Right atrium auricular region (tissue), 2 donors: ENCODE measurements at places on chromosomes 5 and 9. TPM values are rescaled to one million over a fixed set of nuclear protein-coding genes. Genes with fewer than 3 reads are reported as not detected.
A peak's percentile ranks its signal among the peaks of the same experiment; 100 is the strongest.

- DNase-seq = no peak
Observed at GRCh38 chr9:37656936-37657335, 6.2 kb downstream of the FRMPD1 start.

DNA sequence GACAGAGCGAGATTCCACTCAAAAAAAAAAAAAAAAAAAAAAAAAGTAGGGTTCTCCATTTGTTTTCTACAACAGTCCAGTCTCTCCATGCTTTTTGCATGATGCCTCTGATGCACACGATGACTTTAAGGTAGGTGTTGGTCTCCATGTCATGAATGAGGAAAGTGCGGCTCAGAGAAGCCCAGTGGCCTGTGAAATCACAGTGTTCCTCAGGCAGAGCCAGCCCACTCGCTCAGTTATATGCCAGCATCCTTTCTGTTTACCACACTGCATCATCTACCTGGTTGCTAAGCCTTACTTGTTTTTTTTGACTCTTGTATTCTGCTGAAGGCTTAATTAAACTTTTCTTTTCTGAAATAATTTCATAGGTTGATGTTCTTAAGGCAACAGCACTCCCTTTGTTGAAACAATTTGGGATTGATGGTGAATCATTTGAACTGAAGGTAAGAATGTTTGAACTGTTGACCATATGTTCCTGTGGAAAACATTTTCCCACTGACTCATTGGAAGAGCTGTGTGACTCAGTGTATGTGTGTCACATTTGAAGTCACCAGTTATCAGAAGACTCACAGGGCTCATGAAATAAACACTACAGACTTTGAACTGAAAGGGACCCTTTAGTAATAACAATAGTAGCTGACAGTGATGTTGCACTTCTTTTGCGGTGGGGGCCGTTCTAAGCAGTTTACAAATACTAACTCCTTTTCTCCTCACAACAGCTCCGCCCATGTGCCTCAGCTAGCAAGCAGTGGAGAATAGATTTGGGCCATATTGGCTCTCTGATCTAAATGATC lies 40.2 kb downstream of the RCL1 start:
- no peak for DNase-seq

Gene CTSV
- not detected for total RNA-seq

- no peak for DNase-seq
Observed at GRCh38 chr5:166551384-166551783, 1740.1 kb upstream of the WWC1 start.

GRCh38 chr9:92680166-92681119 lies 10.5 kb upstream of the IPPK start:
- DNase-seq = no peak

Gene INSL4
- total RNA-seq = not detected

Gene CYLC2
- total RNA-seq = not detected

DNA sequence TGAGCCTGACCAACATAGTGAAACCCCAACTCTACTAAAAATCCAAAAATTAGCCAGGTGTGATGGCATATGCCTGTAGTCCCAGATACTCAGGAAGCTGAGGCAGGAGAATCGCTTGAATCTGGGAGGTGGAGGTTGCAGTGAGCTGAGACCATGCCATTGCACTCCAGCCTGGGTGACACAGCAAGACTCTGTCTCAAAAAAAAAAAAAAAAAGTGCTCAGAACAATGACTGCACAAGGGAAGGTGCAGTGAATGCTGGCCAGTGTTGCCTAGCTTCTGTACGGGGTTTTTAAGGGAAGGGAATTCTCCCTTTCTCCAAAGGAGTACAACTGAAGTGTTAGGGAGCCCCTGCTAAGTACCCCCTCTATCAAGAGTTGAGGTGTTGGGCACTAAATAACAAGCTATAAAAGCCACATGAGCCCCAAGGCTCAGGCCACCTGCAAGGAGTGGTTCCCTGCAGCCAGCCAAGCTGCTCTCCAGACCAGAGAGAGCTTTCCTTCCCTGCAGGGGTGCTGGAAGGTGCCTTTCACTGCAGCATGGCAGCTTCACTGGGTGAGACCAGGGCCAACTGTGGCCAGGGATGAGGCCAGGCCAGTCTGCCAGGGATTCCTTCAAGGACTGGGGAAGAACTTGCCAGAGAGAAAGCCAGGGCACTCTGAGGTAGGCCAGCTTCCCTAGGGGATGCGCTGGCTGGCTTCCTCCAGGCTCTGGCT lies 14.8 kb downstream of the GADD45G start:
- no peak for DNase-seq

DNA sequence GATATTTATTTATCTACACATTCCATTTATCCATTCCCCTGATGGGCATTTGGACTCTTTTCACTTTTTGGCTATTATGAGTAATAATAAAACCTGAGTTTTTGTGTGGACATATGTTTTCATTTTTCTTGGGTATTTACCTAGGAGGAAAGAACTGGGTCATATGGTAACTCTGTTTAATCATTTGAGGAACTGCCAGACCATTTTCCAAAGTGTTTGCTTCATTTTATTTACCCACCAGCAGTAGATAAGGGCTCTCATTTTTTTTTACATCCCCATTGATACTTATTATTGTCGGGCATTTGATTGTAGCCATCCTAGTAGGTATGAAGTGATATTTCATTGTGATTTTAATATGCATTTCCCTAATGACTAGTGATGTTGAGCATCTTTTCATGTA lies 7.7 kb upstream of the PTPDC1 start:
- DNase-seq = no peak

Gene SOWAHA
- not detected for total RNA-seq

- DNase-seq = no peak
Observed at GRCh38 chr5:5617024-5617423, 194.5 kb downstream of the ICE1 start.

Gene IL31RA
- total RNA-seq = not detected

- DNase-seq = no peak
Observed at GRCh38 chr5:167819406-167819805, 472.0 kb upstream of the WWC1 start.

Gene LHX6
- 3.2 TPM for total RNA-seq

Gene SERF1A
- 9.5 TPM for total RNA-seq

DNA sequence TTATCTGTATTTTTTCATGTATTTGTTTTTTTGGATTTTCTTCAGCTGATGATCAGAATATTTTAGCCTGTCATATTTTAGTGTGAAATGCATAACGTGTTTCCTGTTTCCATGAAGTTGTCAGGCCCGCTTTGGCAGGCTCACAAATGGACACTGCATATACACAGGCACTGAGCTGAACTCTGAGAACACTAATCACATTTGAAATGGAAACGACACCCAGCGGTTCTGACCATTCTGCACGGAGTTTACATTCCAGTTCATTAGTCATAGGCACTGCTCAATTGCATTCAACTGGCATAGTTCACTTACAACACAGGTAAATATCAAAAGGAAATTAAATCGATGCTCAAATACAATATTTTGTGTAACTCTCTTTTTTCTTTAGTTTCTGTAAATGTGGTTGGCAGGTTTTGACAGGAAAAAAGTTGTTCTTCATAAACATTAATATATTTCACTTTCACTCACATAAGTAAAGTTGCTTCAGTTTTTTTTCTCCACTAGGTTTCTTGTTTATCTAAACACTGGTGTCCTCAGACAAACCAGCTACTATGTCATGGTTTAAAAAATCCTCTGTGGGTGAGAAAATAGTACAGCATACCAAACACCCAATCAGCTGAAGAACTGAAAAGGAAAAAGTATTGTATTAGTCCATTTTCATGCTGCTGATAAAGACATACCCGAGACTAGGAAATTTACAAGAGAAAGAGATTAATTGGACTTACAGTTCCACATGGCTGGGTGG lies 559.0 kb upstream of the DAP start:
- DNase-seq = no peak

- DNase-seq = no peak
Observed at GRCh38 chr9:105006514-105006913, 78.6 kb upstream of the ABCA1 start.

DNA sequence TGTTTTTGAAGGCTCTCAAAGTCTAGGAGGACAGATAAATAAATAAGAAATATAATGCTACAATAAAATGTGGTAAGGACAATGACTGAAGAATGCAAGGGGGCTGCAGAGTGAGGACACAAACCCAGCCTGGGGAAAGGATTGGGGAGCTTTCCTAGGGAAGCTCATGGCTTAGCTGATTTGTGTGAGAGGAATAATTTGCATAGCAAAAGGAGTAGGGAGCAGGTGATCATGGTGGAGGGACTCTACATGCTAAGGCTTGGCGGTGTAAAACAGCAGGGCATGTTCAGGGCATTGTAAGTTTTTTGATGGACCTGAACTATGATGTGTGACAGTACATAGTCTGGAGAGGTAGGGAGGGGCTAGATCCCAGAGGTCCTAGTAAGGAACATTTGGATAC lies 49.5 kb upstream of the CLINT1 start:
- DNase-seq = no peak

DNA sequence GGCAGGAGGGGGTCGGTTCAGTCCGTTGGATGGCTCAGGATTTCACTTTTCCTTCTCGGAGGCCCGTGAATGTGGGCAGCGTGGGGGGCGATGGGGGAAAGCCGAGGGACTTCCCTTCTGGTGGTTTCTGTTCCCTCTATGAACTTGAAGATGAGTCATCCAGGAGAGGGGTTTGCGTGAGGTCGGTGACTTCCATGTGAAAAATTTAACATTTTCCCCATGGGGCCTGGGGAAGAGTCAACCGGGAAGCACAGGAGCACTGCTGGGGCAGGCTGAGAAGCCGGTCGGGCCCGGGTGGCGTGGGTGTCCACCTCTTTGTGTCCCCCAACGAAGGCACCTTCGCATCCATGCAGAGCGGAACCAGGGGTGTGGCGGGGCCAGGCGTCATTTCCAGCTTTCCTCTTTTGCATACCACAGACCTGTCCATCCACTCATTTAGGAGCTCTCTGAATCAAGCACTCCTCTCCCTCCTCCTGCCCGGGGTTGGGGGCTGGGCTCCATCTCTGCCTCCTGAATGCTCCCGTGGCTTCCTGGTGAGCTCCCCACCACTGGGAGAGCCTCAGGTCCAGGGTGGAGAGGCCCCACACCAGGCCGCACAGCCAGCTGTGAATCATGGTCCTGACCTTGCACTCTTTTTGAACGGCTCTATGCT lies 68.4 kb downstream of the ANKRD33B start:
- DNase-seq = no peak

Gene SNCAIP
- 9.5 TPM for total RNA-seq

- no peak for DNase-seq
Observed at GRCh38 chr9:72648324-72649126, 127.1 kb downstream of the TMC1 start.

DNA sequence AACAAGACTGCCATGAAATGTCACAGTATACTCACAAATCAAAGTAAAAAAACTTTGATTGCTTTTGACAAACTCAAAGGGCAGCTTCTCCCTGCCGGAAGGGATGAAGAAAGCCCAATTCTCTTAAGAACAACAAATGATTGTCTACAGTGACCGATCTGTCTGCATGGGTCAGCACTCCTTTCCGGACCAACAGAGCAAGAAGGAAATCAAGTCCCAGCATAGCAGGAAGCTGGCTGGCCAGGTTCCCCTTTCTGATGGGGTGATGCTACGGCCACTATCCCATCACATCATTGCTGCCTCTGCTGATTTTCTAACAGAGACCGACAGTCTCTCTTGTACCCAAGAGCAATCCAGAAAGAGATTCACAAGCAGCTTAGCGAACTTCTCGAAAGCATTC lies 692 bp downstream of the C1QTNF3 start:
- DNase-seq = peak; percentile 62

Gene ANKRD18A
- 1.3 TPM for total RNA-seq

Gene MTRR
- 16.2 TPM for total RNA-seq

Gene GPSM1
- 44.5 TPM for total RNA-seq

- DNase-seq = no peak
Observed at GRCh38 chr5:144778561-144778960, 607.9 kb downstream of the KCTD16 start.

DNA sequence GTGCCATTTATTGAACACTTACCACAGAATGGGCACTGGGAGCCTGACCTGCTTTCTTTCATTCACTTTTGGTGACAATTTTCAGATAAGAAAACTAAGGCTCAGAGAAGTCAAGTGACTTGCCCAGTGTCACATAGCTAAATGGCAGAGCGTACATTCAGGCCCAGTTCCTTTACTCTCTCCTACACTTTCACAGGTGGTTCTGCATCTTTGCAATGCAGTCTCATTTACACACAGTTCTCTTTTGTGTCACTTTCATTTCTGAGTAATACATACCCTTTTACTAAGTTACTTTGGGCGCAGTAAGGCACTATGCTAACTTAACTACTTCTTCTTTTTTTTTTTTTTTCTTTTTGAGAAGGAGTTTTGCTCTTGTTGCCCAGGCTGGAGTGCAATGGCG lies 8.3 kb downstream of the NFIL3 start:
- DNase-seq = no peak

DNA sequence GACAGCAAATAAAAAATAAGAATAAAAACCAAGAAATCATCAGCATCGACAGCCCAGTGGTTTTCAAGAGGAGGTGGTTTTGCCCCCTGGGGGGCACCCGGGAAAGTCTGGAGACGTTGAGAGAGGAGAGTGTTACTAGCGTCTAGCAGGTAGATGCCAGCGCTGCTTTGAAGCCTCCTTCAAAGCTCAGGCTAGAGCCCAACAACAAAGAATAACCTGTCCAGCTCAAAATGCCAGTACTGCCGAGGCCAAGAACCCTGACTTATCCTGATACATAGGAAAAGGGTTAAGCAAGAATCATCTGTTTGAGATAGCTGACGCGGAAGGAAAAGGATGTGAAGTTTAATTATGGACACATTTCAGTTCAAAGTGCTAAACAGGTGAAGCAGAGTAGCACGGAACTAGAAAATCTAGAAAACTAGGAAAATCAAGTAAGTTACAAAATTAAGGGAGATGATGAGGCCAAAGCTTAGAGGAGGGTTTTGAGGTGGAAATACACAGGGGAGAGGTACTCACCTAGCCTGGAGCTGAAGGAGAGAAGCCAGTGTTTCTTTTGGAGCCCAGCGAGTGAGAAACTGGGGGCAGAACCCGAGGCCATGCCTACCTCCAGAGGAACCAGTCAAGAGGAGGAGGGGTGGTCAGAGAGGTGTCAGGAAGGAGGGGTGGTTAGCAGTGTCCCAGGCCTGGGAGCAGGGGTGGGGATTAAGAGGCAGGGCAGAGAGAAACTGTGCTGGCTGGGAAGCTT lies 121.0 kb upstream of the RETREG1 start:
- no peak for DNase-seq

- no peak for DNase-seq
Observed at GRCh38 chr9:114349713-114350480, 20.2 kb downstream of the ORM2 start.

- no peak for DNase-seq
Observed at GRCh38 chr5:113663879-113664541, 150.5 kb downstream of the YTHDC2 start.

- no peak for DNase-seq
Observed at GRCh38 chr9:4596165-4596922, 65.8 kb upstream of the PLPP6 start.

GRCh38 chr9:74499770-74500583 lies 2.8 kb downstream of the RORB start:
- DNase-seq = no peak

Gene TMEM171
- 0.59 TPM for total RNA-seq

- no peak for DNase-seq
Observed at GRCh38 chr5:157563929-157564716, 11.5 kb downstream of the ADAM19 start.

Gene PCDHB14
- total RNA-seq = 4.3 TPM

Gene RNF183
- total RNA-seq = not detected
